ENCODE measurements at places on chromosomes 2 and 18. TPM values are rescaled to one million over a fixed set of nuclear protein-coding genes. Genes with fewer than 3 reads are reported as not detected.

The VWA3B gene
- not detected for polyA plus RNA-seq

The FASTKD2 gene
- polyA plus RNA-seq: 68.0 TPM

The CYRIA gene
- polyA plus RNA-seq: 11.4 TPM

The OR6B3 gene
- not detected for polyA plus RNA-seq

The CFAP221 gene
- not detected for polyA plus RNA-seq

The REG3A gene
- not detected for polyA plus RNA-seq

The ATP6V1B1 gene
- polyA plus RNA-seq: not detected

The UGT1A8 gene
- polyA plus RNA-seq: not detected

The HOXD4 gene
- not detected for polyA plus RNA-seq

The SAG gene
- polyA plus RNA-seq: not detected

The TMEM169 gene
- 2.1 TPM for polyA plus RNA-seq

The GCG gene
- polyA plus RNA-seq: not detected

The RAD51AP2 gene
- not detected for polyA plus RNA-seq

The PROM2 gene
- not detected for polyA plus RNA-seq

The DSC1 gene
- polyA plus RNA-seq: 0.43 TPM

The BOK gene
- polyA plus RNA-seq: 0.12 TPM

The PLEKHB2 gene
- 33.2 TPM for polyA plus RNA-seq

The SLC9A2 gene
- polyA plus RNA-seq: 0.56 TPM

The EEF1B2 gene
- 781 TPM for polyA plus RNA-seq

The TFPI gene
- 0.33 TPM for polyA plus RNA-seq

The MAPK4 gene
- not detected for polyA plus RNA-seq

The ASAP2 gene
- polyA plus RNA-seq: not detected

The C18orf32 gene
- 67.9 TPM for polyA plus RNA-seq

The GDF7 gene
- polyA plus RNA-seq: 0.08 TPM

The FTCDNL1 gene
- polyA plus RNA-seq: 3.9 TPM

The SCTR gene
- not detected for polyA plus RNA-seq

The CCDC150 gene
- 18.3 TPM for polyA plus RNA-seq

All from GM12878 (cell line).